ENCODE measurements at places on chromosomes 1 and 21.

DNA sequence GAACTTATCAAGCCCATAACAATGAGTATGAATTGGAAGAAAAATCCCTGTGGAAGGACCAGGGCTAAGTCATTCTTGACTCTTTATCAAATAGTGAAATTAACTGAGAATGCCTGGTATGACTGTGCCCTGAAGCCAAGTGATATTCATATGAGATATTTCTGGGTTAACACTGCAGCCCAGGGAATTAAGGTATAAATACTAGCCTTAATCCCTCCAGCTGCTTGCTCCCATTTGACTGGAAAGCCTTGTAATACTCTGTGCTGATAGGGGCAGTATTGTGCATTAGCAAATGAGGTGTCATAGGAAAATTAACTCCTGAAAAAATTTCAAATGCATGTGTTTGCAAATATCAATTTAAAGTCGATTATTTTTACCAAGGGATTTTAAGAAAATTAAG, 568.8 kb downstream of the LMO4 start:
- DNase-seq = no peak

DNA sequence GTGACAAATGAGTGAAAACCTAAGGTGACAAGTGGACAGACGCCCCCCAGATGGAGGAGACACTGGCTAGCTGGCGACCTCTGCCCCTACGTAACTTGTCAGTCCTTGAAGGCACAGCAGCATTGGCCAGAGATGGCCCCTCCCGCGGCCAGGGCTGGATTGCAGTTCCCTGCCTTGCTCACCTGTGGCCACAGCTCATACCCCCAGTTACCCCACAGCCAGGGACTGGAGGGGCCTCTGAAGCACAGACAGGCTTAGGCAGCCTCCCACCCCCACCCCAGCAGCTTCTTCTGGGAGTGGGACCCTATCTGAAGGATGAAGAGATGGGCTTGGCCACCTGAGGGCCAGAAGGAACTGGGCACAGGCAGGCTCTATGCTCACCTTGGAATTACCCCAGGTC, 3.7 kb downstream of the HES3 start:
- no peak for DNase-seq

GRCh38 chr1:197393105-197393504, 125.1 kb downstream of the CRB1 start:
- DNase-seq = no peak

DNA sequence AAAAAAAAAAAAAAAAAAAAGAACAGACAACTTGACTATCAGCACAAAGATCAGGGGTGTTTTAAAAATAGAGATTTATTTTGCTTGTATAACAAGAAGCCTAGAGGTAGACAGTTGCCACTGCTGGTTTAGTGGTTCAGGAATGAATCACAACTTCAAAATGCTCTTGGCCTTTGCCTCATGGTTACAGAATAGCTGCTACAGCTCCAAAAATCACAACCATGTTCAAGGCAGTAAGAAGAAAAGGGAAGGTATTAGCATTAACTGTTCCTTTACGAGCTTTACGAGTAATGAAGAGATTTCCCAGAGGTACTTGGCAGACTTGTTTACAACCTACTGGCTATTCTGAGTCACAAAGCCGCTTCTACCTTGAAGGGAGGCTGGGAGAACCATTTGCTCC, 52.5 kb upstream of the PPM1J start:
- no peak for DNase-seq

GRCh38 chr1:241985787-241986186, 13.1 kb downstream of the MAP1LC3C start:
- DNase-seq = no peak

DNA sequence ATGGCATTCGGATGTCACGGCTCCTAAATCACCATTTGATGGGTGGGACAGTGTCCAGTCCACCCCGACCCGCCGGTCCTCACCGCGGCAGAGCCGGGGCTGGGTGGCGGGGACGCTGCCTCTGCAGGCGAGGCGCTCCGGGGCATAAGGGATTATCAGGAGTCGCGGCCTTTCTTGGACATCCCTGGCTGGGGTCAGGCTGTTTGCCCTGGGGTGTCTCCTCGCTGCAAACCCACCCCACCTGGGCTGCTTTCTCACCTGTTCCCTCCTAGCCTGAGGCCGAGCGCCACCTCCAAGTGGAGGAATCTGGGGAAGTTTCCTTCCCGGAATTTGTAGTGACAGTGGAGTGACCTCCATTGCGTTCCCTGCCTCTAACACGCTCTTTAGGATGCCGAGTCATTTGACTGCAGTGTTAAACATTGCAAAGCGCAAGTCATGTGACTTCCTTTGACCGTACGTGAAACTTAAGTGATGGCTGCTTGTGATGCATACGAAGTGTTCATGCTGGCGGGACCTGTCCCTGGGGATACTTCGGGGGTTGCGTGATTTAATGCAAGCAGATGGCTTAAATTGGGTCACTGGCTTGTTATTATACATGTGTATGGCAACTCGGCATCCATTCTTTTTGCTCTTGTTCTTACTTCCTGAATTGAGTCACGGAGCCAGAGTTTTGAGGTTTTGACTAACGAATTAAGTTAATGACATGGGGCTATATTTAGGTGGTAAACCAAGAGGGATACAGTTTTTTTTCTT, 536 bp downstream of the LGALS8 start:
- peak; percentile 49 for DNase-seq

DNA sequence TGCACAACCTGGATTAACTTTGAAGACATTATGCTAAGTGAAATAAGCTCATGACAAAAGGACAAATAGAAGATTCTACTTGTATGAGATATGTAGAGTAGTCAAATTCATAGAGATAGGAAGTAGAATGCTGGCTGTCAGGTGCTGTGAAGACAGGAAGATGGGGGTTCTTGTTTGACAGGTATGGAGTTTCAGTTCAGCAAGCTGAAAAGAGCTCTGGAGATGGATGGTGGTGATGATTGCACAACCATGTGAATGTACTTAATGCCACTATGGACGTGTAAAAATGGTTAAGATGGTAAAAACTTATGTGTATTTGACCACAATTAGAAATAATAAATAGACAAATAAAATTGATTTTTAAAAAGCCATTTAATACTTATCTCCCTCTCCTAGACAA, 169.8 kb upstream of the DUSP10 start:
- no peak for DNase-seq

DNA sequence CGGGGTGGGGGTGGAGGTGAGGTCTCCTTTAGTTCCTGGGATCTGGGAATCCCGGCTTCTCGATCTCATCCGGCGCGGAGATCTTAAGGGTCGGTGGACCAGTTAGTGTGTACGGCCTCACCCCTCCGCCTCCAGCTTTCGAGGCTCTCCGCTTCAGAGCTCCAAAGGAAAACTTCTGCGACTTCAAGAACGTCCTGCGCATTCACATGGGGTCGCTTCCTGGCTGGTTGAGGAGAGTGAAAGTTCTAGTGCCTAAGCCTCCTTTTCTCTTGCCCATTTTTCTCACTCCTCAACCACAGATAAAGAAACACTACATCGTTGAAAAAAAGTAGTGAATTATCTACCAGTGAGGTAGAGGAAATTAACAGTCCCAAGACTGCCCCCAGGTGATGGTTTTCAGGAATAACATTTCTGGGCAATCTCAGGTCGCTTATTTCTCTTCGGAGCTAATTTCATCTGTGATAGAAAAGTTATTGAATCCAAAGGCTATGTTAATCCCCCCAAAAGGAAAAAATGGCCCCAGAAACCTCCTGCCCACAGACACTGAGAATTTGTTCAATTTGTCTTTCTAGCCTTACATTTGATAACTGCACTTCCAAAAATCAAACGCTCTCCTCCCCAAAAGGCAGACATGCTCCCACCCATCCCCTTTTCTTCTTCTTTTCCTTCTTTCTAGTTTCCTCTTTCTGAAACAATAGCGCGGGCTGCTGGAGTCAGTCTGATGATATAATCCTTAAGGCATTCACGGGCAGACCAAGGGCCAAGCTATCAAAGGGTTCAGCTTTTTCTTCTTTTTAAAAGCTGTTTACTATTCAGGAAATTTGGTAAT, 20.6 kb upstream of the TBX15 start:
- DNase-seq = peak; percentile 39

- DNase-seq = peak; percentile 35
These were observed 468.7 kb downstream of the ADGRL2 start for GRCh38 chr1:82269431-82269830.

DNA sequence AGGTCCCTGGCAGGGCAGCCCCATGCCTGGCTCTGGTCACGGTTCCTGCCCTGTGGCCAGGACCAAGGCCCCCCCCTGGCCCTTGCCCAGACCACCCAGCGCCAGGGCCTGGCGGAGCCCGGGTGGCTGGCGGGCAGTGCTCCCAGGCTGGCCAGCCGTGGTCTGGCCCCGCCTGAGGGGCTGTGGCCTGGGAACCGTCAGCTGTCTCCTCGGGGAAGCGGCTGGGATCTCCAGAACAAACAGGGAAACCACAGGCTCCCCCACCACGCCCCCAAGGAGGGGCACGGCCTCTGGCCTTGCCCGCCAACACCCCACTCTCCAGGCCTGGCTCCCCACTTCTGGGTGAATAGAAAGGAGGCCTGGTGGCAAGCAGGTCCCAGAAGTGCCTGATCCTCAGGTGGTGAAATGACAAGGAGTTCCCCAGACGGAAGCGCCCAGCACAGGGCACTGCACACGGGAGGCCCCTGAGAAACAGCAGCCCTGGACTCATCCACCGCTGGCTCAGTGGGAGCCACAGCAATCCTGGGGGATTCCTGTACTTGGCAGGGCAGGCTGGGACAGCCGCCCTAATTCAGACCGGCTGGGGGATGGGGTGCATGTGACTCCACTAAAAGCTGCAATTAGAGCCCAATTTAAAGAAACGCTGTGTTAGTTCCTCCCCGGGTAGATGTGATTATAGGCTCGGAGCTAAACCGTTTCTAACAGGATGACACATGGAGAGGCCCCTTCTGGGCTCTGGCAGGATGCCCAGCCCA, 78.9 kb downstream of the RAP1GAP start:
- DNase-seq = no peak

- DNase-seq = no peak
These were observed 13.2 kb downstream of the SETD4 start for GRCh38 chr21:36047139-36047538.

GRCh38 chr21:37582590-37582989, 216.0 kb downstream of the DYRK1A start:
- no peak for DNase-seq

- no peak for DNase-seq
These were observed 197.2 kb downstream of the RWDD3 start for GRCh38 chr1:95431235-95431634.

DNA sequence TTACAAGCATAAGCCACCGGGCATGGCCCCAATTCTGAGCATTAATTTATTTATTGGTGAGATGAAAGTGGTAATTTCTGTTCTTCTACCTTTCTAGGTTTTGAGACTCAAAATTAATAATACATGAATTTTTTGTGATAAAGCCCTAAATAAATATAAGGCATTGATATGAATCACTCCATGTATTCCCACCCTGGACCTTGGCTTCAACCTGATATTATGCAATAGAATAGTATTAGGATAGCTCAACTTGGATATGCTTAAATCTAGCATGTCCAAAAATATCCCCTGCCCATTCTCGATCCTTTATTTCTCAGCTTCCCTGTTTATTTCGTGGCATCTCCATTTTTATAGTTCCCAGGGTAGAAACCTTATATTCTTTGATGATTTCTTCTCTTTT, 2.5 kb downstream of the AGL start:
- no peak for DNase-seq

- DNase-seq = no peak
These were observed 66.1 kb upstream of the AKT3 start for GRCh38 chr1:243916160-243916559.

- peak; percentile 81 for DNase-seq
These were observed 87.8 kb downstream of the PRKAB2 start for GRCh38 chr1:147084273-147085096.

DNA sequence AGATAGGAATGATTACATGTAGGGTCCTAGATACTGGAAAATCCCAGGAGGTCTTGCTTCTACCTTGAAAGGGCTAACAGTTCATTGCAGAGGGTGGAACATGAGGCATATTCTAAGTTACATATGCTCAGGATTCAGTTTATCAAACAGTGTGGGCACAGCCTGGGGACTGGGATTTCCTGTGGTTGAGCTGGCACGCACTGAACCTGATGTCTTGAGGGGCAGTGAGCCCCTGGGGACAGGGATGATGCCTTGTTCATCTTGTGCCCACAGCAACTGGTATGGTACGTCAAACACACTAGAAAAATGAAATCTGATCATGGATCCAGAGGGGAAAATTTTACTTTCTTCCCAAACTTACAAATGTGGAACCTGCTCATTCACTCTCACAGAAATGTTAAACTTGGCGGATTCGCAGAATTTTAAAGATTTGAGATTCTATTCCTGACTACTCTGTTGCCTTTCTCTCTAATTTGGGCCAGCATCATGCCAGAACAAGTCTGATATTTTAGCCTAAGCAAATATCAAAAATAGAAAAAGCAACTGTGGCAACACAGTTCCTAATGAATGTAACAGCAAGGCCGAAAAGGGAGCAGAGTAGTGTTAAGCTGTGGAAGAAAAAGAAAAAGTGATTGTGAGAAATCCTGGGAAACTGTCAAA, 68.2 kb upstream of the COL24A1 start:
- no peak for DNase-seq

DNA sequence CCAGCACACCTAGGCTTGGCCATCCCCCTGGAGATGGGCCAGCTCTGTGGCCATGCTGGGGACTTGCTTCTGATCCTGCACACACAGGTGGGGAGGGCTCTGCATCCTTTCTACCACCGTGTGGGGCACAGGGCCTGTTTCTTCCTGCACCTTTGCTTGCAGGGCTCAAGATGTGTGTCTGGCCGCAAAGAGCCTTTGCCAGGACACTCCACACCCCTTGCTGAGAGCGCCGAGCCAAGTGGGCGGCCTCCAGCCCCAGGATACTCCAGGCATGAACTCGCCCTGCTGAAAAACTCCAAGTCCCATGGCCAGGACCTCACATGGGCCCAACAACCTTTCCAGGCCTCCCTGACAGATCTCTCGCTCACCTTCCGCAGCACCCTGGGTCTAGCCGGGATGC, 11.6 kb upstream of the GPR153 start:
- DNase-seq = no peak

DNA sequence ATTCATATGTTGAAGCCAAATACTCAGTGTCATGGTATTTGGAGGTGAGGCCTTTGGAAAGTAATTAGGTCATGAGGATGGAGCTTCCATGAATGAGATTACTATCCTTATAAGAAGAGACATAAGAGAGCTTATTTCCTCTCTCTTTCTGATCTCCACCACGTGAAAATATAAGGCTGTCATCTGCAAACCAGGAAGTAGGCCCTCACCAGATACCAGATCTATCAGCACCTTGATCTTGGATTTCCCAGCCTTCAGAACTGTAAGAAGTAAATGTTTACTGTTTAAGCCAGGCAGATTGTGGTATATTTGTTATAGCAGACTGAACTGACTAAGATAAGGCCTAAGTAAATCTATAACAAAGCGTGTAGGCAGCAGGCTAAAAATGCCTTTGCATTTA, 25.3 kb downstream of the RBM11 start:
- no peak for DNase-seq

- DNase-seq = no peak
These were observed 5.2 kb upstream of the HSD3B2 start for GRCh38 chr1:119409731-119410130.

DNA sequence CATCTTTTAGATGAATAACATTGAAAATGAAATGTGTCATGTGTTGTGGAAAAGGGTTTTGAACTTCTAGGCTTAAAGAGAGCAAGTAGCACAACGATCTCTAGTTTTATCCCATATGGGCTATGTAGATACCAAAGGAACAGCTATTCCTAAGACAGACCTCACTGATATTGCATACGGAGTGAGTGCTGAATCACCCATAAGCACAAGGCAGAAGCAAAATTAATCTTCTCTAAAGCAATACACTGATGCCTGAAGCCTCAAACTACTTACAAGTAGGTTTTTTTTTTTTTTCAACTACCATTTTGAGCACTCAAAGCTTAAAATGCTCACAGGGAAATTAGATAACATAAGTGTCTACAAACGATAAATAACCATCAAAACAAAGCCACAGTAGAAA, 5.0 kb upstream of the KMO start:
- DNase-seq = no peak

Measured in H54 (cell line).